ENCODE measurements at places on chromosomes 4 and X.

DNA sequence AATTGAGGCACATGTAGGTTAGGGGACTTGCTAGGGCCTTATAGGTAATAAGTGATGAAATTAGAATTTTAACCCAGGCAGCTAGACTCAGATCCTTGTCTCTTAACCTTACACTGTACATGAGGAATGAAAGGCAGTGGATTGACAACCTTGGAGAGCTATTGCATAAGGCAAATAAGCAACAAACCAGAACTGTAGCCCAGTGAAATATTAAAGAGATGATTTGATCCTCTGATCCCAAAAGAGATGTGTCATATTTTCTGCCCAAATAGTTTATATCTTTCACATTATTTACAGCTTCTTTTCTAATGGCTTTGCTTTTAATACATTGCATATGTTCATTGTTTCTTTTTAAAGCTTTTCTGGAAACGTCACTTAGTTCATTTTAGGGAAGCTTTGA is 252.6 kb downstream of the ANK2 start:
- ATAC-seq: no peak

DNA sequence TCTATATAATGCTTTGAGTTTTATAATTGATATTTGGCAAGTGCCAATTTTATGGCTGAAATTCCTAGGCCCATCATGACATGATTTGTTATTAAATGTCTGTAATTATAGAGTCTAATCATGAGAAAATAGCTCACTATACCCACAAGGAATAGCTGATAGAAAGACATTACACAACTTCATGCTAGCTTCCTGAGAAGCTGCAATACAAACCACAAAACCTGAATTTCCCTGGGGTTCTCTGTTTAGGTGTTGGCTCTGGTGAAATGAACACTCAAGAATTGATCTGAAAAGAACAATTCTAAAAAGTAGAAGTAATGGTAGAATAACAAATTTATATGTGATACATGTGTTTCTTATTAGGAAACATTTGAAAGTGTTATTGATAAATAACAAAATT is 169.6 kb downstream of the GASK1B start:
- ATAC-seq: no peak

- ATAC-seq: peak; percentile 68
Measured at GRCh38 chrX:53287493-53288138, 6.2 kb upstream of the IQSEC2 start.

DNA sequence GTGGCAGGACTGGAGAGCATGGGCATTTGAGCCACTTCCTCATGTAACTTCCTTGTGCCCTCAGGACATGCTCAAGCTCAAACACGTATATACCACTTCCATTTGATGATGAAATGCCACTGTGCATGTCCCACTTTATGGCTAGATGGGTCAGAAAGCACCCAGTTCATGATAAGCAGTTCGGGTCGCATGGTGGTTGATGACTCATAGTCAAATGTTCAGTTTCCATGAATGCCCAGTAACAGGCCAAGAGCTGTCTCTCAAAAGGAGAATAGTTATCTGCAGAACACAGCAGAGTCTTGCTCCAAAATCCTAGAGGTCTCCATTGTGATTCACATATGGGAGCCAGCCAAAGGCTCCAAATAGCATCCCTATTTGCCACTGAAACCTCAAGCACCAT is 48.9 kb upstream of the SPIN3 start:
- no peak for ATAC-seq

GRCh38 chr4:124203613-124204238 is 508.8 kb downstream of the ANKRD50 start:
- ATAC-seq: no peak

- no peak for ATAC-seq
Measured at GRCh38 chr4:85672116-85672515, 197.2 kb downstream of the ARHGAP24 start.

- ATAC-seq: no peak
Measured at GRCh38 chr4:121693886-121694285, 2.9 kb downstream of the ANXA5 start.

DNA sequence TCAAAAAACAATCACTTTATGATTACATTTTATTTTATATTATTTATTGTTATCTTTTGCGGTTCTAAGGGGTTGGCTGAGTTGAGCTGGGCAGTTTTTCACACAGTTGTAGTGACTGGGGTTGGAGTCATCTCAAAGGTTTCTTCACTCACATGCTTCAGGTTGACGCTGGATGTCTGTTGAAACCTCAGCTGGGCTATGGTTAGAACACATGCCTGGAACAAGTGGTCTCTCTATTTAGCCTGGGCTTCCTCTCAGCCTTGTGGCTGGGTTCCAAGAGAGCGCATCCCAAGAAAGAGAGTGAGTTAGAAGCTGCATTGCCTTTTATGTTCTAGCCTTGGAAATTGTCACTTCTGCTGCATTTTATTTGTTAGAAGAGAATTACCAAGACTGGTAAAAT is 87.4 kb downstream of the CBLL2 start:
- no peak for ATAC-seq

- ATAC-seq: no peak
Measured at GRCh38 chr4:122764821-122765215, 32.3 kb downstream of the BBS12 start.

- no peak for ATAC-seq
Measured at GRCh38 chr4:149102765-149103164, 660.6 kb upstream of the NR3C2 start.

DNA sequence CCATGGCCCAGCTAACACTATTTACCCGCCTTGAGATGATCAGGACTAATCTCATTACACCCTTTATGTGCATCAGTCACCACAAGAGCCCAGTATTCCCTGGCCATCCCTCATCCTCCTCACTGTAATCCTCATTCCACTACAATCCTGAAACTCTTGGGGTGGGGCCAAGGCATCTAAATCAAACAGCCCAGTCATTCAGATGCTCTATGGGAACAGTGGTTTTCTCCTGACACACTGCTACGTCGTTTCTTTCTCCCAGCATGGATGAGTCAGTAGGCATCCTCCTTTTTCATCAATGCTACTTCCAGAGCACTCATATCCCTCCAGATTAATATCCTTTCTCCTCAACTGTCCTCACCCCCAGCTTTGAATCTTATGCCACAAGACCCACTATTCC is 5.6 kb downstream of the SDAD1 start:
- no peak for ATAC-seq

GRCh38 chrX:124747295-124747694 is 400.9 kb downstream of the SH2D1A start:
- ATAC-seq: no peak

- no peak for ATAC-seq
Measured at GRCh38 chrX:123311486-123311885, 127.4 kb downstream of the GRIA3 start.

GRCh38 chr4:76212851-76213414 is 691 bp downstream of the SCARB2 start:
- peak; percentile 1 for ATAC-seq

DNA sequence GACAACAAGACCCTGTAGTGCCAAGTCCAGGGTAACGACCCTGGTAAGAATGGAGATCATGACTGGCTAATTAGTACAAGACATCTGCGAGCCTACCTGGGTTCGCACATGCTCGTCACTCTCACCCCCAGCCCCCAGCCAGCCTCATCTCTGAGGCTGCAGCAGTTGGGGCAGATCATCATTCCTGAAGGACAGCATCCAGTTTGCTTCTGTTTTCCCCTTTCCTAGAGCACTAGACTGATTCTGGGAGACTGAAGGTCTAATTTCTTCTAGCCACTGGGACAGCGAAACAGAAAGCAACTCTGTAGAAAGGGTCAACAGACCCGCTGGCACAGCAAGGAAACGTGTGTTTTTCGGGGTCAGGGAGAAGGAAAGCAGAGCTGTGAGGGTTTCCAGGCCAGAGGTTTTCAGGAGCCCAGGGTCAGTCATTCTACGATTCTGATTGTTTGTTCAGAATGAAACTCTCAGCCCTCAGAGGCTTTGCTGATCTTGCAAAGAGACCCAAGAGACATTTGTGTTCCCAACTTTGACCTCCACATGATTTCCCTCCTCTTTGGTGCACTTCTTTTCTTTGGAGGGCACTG is 343.1 kb upstream of the NOCT start:
- ATAC-seq: peak; percentile 67

DNA sequence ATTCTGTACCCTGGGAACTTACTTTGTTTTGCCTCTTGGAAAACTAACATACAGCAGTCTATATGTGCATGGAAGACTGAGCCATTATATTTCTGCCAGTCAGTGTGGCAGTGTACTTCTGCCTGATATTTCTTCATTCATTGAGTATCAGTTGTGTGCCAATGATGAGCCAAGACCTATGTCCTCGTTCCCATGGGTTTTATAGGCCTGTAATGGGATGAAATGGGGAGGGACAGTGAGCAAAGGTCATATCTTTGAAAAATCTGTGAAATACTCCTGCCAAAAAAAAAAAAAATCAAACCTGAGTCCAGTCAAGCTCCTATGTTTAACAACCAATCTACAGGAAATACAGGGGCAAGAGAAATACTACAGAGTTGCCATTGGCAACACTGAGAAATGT is 9.1 kb downstream of the NSD2 start:
- no peak for ATAC-seq

- ATAC-seq: no peak
Measured at GRCh38 chr4:37663552-37663951, 22.6 kb downstream of the RELL1 start.

DNA sequence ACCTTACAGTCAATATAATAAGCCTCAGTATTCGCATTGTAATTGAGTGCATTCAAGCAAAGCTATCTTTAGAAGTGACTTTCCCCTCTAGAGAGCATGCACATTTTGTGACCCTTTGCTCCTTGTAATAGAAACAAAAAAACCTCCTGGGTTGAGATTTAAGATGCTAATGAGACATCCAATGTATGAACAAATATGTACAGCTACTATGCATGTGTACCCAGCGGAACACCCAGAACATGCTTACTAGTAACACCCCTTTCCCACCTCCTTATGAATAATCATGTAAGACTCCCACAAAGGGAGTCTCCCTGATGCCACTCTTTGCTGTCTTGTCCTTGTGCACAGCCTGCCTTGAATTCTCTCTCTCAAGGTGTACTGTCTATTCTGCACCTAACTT is 205.5 kb downstream of the PRR32 start:
- ATAC-seq: no peak

- no peak for ATAC-seq
Measured at GRCh38 chr4:122548886-122549630, 71.8 kb downstream of the IL21 start.

DNA sequence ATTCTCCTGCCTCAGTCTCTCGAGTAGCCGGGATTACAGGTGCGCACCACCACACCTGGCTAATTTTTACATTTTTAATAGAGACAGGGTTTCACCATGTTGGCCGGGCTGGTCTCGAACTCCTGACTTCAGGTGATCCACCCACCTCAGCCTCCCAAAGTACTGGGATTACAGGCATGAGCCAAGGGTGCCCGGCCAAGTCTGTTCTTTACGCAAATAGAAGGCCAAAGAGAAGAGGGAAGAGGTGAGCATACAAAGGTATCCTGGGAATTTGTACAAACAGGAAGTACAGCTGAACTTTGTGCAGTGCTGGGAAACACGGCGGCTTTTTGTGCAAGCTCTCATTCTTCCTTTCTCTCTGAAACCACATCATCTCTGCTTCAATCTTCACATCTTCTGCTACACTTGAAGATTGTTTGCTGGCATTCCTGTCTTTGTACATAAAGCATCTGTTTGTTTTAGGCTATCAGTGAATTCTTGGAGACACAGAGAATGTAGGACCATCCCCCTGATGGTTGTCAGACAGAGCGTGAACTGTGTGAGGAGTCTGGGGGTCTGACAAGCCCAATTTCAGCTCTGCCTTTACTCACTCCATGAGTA is 71.9 kb upstream of the PRSS48 start:
- no peak for ATAC-seq

GRCh38 chrX:110359273-110359672 is 625 bp downstream of the RTL9 start:
- ATAC-seq: no peak

DNA sequence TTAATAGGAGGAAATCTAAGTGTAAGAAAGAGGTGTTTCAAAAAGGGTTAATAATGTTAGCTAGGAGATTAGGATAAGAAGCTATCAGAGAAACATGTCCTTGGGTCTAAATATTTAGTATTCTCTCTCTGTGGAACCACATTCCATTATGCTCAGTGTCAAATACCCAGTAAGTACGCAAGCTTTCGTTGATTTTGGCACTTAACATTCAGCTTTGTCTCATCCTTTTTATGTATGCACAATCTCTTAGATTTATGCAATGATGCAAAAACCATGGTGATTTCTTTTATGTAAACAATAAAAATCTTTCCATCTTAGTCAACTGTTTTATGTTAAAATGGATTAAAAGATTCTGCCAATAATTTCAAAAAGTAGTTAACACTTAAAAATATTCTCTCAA is 129.2 kb downstream of the KLHL13 start:
- no peak for ATAC-seq

- no peak for ATAC-seq
Measured at GRCh38 chr4:182778222-182778982, 138.8 kb downstream of the DCTD start.

DNA sequence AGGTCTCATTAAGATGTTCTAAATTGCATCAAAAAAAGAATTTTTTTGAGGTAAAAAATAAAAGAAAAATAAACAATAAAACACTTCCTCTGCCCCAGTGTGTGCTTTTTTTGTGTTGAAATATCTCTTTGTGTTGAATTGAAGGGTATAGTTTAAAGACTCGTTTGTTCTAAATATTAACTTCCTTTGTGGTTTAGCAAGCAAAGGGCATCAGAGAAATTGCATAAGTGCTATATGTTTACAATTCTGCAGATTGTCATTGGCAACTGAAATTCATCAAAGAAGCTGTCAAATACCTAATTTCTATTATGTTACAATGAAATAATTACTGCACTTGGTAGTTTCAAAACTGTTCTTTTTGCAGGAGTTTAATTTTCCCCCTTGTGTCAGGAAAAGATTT is 260.5 kb downstream of the DKK2 start:
- ATAC-seq: no peak

DNA sequence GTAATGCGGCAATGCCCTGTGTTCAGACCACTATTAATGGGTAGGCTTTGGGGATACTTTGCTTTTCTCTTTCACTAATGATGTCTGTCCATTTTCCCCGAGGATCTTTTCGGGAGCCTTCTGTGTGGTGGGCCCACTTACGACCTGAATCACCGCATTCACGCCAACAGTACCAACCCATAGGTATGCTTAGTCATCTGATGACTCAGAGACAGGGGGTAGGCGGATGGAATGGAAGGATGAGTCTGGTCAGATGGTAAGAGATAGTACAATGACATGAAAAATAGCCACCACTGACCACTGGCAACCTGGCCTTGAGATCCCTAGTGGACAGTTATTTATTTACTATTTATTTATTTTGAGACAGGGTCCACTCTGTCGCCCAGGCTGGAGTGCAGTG is 76.0 kb upstream of the DHRSX start:
- no peak for ATAC-seq

- no peak for ATAC-seq
Measured at GRCh38 chrX:114635986-114636385, 52.1 kb downstream of the HTR2C start.

Data from stimulated activated memory B cell treated with anti-CD40 and anti-IgM and Interleukin-4, amounts not matched to agents 10 μg/mL and 1 μg/mL and 100 μg/mL, for 72 hours (primary cell).